ENCODE measurements at places on chromosomes 5 and 9.

DNA sequence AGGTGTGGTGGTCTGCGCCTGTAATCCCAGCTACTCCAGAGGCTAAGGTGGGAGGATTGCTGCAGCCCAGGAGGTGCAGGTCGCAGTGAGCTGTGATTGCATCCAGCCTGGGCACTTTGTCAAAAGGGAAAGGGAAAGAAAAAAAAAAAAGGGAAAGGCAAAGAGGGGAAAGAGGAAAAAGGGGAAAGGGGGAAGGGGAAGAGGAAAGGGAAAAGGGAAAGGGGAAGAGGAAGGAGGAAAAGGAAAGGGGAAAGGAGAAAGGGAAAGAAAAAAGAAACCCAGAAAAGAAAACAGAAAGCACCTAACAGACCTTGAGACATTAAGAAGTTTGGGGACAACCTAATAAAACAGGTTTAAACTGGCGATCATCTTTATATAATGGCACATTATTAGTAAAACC lies 40.0 kb downstream of the IDNK start:
- peaks cover 77% of the 10 kb centered on the region for H3K36me3 ChIP-seq
- no peak for DNase-seq
- no peak overlapping the region for H3K4me3 ChIP-seq
- H3K4me1 ChIP-seq = no peaks in the 10 kb centered on the region
- H3K27ac ChIP-seq = no peak overlapping the region

- no peaks in the 10 kb centered on the region for H3K27me3 ChIP-seq
- H3K36me3 ChIP-seq = no peaks in the 10 kb centered on the region
- no peak overlapping the region for H3K4me3 ChIP-seq
- no peaks in the 10 kb centered on the region for H3K4me1 ChIP-seq
- no peak for DNase-seq
Measured at GRCh38 chr5:115770466-115770865, 46.0 kb downstream of the CDO1 start.

DNA sequence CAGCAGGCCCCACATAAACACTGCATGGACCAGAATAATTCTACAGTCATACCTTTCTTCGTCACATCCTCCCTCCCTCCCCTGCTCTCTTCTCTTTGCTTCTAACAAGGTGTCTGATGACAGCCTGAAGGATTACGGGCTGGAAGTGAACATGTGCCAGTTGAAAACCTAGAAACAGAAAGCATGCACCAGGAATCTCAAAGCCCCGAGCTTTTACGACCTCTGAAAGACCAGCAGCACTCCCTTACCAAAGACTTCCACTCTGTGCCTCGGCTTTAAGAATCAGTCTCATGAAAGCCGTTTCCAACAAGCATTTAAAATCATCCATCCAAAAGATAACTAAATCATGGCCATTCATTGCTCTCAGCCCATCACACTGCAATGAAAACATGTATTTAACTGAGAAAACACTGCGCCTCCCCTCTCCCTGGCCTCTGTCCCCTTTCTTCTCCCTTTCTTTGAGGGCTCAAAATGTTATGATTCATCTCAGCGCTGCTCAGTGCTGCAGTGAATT lies 21.3 kb downstream of the MSX2 start:
- H3K36me3 ChIP-seq = no peaks in the 10 kb centered on the region
- DNase-seq = no peak
- H3K27me3 ChIP-seq = peaks cover 25% of the 10 kb centered on the region
- H3K4me1 ChIP-seq = peaks cover 3% of the 10 kb centered on the region
- no peak overlapping the region for H3K27ac ChIP-seq

- no peaks in the 10 kb centered on the region for H3K27me3 ChIP-seq
- DNase-seq = peak; percentile 89
- H3K4me3 ChIP-seq = no peak overlapping the region
- peak overlapping the region; percentile 80 for H3K27ac ChIP-seq
- H3K4me1 ChIP-seq = peaks cover 32% of the 10 kb centered on the region
Measured at GRCh38 chr5:177390363-177391300, 6.4 kb downstream of the SLC34A1 start.

- peaks cover 5% of the 10 kb centered on the region for H3K4me1 ChIP-seq
- no peaks in the 10 kb centered on the region for H3K27me3 ChIP-seq
- no peaks in the 10 kb centered on the region for H3K36me3 ChIP-seq
Measured at GRCh38 chr5:133709209-133709725, 96.9 kb upstream of the FSTL4 start.

DNA sequence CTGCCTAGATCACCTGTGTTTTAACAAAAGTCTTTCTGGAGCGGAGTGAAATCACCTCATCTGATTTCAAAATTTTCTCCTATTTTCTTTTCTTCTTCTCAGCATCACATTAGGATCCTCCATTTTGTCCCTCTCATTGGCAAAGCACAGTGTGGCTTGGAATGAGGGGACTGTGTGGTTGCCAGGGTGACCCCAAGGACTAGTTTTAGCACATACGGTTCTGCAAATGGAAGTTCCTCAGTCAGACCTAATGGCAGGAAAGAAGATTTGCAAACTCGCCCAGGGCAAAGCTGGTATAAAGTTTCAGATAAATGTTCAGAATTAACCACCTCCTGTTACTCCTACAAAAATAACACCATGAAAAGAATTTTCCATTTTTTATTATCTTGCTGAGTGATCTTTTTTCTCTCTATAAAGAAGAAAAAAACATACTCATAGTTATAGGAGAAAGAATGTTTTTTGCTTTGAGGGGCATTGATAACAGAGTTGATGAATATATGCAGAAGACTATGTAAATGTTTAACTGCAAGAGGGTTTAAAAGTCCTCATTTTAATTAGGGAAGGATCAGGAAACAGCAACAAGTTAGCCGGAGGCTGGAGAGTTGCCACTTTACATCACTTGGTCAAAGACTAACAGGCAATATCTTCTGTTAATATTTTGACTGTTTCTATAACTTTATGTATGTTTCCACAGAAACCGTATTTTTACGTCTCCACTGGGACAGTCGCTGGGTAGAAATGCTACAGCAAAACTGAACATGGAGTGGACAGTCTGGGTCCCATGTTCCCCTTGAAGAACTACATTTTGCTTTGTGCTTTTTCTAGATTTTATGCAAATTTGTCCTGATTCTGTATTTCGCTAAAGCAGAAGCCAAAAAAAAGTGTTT lies 257.8 kb downstream of the NR2F1-AS1 start:
- no peaks in the 10 kb centered on the region for H3K27me3 ChIP-seq
- H3K4me3 ChIP-seq = no peak overlapping the region
- no peaks in the 10 kb centered on the region for H3K4me1 ChIP-seq
- DNase-seq = no peak
- H3K36me3 ChIP-seq = no peaks in the 10 kb centered on the region
- no peak overlapping the region for H3K27ac ChIP-seq

GRCh38 chr5:119361594-119362125 lies 5.8 kb downstream of the TNFAIP8 start:
- H3K27me3 ChIP-seq = no peaks in the 10 kb centered on the region
- H3K4me3 ChIP-seq = no peak overlapping the region
- H3K36me3 ChIP-seq = no peaks in the 10 kb centered on the region
- no peak for DNase-seq
- H3K4me1 ChIP-seq = peaks cover 66% of the 10 kb centered on the region

DNA sequence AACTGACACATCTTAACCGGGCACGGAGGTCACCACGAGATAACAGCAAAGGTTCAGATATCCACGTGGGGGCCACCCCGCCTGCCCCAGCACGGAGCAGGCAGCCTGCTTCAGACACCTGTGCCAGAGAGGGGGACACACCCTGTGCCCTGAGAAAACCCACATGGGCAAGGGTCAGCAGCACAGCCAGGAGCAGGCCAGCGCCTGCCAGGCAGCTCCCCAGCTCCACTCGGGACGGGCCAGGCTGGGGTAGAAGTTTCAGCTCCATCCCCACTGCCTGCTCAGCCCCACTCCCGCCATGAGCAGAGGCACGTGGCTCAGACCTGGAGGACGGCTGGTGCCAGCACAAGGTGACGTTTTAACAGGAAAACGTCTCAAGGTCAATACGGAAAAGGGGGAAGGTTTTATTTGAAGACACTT lies 22.2 kb downstream of the SLC12A7 start:
- DNase-seq = no peak
- no peak overlapping the region for H3K27ac ChIP-seq
- H3K36me3 ChIP-seq = peaks cover 72% of the 10 kb centered on the region
- peaks cover 6% of the 10 kb centered on the region for H3K4me1 ChIP-seq
- H3K4me3 ChIP-seq = no peak overlapping the region
- no peaks in the 10 kb centered on the region for H3K27me3 ChIP-seq

GRCh38 chr5:23352446-23352845 lies 155.0 kb upstream of the PRDM9 start:
- no peaks in the 10 kb centered on the region for H3K36me3 ChIP-seq
- no peaks in the 10 kb centered on the region for H3K27me3 ChIP-seq
- no peak for DNase-seq
- no peaks in the 10 kb centered on the region for H3K4me1 ChIP-seq

DNA sequence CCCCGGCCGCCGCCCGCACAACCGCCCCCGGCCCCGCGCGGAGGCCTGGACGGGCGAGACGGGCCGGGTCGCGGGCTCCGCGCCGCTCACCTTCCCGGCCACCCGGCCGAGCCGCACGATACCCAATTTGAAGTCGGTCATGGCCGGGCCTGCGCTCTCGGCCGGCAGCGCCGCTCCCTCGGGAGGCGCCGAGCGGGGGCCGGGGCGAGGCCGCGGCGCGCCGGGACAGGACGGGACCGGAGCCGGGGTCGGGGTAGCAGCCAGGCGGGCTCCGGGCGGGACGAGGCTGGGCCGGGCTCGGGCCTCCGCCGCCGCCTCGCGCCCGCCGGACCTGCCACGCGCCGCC lies 216 bp downstream of the ZMYND19 start:
- no peaks in the 10 kb centered on the region for H3K27me3 ChIP-seq
- peaks cover 31% of the 10 kb centered on the region for H3K4me1 ChIP-seq

- no peak overlapping the region for H3K4me3 ChIP-seq
- no peaks in the 10 kb centered on the region for H3K36me3 ChIP-seq
- no peaks in the 10 kb centered on the region for H3K27me3 ChIP-seq
- no peak overlapping the region for H3K27ac ChIP-seq
- H3K4me1 ChIP-seq = no peaks in the 10 kb centered on the region
- DNase-seq = no peak
Measured at GRCh38 chr5:116437922-116438578, 136.6 kb downstream of the SEMA6A start.

GRCh38 chr9:3628239-3628638 lies 102.4 kb upstream of the RFX3 start:
- H3K27ac ChIP-seq = no peak overlapping the region
- H3K4me3 ChIP-seq = no peak overlapping the region
- DNase-seq = no peak
- no peaks in the 10 kb centered on the region for H3K4me1 ChIP-seq
- H3K36me3 ChIP-seq = peaks cover 5% of the 10 kb centered on the region

GRCh38 chr9:86079865-86080469 lies 19.4 kb downstream of the GOLM1 start:
- DNase-seq = no peak
- no peaks in the 10 kb centered on the region for H3K4me1 ChIP-seq
- no peak overlapping the region for H3K27ac ChIP-seq
- H3K27me3 ChIP-seq = no peaks in the 10 kb centered on the region
- H3K4me3 ChIP-seq = no peak overlapping the region
- H3K36me3 ChIP-seq = peaks cover 7% of the 10 kb centered on the region

GRCh38 chr5:24510523-24510988 lies 134.2 kb downstream of the CDH10 start:
- no peak overlapping the region for H3K4me3 ChIP-seq
- H3K27ac ChIP-seq = no peak overlapping the region
- no peaks in the 10 kb centered on the region for H3K27me3 ChIP-seq

- H3K36me3 ChIP-seq = no peaks in the 10 kb centered on the region
- H3K27ac ChIP-seq = no peak overlapping the region
- peaks cover under 1% of the 10 kb centered on the region for H3K4me1 ChIP-seq
- DNase-seq = no peak
Measured at GRCh38 chr9:113950195-113951031, 74.3 kb downstream of the ZNF618 start.

DNA sequence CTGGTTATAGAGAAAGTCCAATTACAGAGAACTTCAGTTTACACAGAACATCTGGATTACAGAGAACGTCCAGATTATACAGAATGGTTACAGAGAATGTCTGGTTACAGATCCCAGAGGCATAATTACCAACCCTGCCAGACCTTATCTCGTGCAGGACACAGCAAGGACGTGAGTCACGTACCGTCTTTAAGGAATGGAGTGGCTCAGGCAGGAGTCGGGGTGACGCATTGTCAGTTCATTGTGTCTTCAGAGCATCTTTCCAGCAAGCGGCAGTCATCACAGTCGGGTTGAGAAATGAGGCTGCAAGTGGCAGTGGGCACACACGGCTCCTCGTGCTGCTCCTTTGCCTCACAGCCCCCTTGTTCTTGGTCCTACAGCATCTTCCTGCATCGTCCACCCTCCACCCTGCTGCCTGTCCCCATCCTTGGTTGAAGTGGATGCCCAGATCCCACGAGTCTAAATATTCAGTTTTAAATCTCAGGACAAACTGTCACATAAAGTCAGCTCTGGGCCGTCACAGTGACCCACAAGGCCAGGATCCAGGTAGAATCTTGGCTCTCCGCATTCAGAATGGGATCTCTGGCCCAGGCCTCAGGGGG lies 30.0 kb upstream of the SLC6A19 start:
- no peaks in the 10 kb centered on the region for H3K36me3 ChIP-seq
- H3K27me3 ChIP-seq = peaks cover 3% of the 10 kb centered on the region
- H3K4me1 ChIP-seq = peaks cover 10% of the 10 kb centered on the region
- H3K27ac ChIP-seq = no peak overlapping the region
- no peak for DNase-seq

DNA sequence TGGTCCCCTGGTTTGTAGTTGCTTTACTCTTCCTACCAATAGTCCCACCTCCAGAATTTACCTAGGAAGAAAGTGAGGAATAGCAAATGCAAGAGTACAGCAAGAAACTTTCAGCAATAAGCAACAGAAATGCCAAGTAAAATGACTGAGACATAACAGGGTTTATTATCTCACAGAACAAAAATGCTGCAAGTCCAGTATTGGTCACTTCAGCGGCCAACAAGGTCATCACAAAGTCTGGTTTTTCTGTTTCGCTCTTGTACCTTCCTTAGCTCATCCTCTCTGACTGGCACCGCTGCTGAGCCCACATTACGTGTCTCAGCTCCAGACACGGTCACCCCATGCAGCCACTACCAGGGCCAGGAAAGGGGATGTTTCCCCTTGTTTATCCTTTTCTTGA lies 82.7 kb downstream of the RFK start:
- H3K36me3 ChIP-seq = no peaks in the 10 kb centered on the region
- H3K27me3 ChIP-seq = no peaks in the 10 kb centered on the region
- no peak for DNase-seq
- H3K4me3 ChIP-seq = no peak overlapping the region

DNA sequence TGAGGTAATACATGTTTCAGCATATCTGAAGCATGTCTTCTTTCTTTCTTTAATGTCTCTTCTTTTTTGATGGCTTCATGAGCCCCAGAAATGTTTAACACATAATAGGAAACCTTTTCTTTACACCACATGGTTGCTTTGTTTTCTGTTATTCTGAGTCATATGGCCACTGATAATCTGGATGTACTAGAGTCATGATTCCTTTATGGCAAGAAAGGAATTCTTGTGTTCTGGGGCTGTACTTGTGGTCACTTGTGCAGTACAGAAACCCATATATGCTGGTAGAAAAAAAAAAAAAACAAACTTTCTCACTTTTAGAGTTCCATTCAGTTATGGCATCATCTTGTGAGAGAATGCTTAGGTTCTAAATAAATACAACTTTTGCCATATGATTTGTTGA lies 1669.3 kb upstream of the CDH9 start:
- no peak for DNase-seq
- H3K36me3 ChIP-seq = no peaks in the 10 kb centered on the region
- no peaks in the 10 kb centered on the region for H3K27me3 ChIP-seq

Measured in suprapubic skin (tissue), 4 donors.